ENCODE measurements at places on chromosomes 12 and 14.

DNA sequence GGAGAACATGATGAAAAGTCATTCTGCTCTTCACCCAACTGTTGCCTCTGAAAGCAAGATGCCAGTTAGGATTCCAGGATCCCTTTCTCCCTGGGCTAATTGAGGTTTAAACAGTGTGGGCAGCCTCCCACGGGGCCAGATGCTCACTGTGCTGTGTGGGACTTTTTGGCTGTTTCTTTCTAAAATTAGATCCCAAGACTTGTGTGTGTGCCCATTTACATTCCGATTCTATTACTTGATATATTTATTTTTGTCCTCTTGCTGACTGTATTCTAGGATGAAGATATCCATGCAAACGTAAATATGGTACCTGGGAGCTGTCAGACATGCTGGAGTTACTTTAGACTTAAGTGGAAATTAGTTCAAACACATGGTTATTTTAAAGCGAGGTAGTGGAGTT is 6.2 kb downstream of the IFT43 start:
- no peak for DNase-seq

- no peak for DNase-seq
These were observed 21.1 kb upstream of the FSCB start for GRCh38 chr14:44528180-44528579.

GRCh38 chr12:99087278-99087677 is 442.2 kb downstream of the APAF1 start:
- no peak for DNase-seq

- DNase-seq, result no peak
These were observed 44.4 kb upstream of the TMCC3 start for GRCh38 chr12:94694732-94695131.

DNA sequence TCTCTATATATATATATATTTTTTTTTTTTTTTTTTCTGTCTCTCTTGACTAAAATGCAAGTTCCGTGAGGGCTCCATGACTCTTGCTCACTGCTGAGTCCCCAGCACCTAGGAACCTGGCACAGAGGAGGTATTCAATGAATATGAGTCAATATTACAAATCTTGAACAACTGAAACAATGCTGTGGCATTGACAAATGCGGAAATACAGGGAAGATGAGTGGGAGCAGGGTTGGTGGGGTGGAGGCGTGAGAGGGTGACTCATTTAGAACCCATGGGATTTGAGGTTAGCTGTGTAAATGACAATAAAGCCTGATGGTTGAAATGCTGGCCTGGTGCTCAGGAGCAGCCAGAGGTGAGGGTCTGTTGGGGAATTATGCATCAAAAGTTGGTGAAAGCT is 121.7 kb upstream of the FUT8 start:
- DNase-seq, result no peak

DNA sequence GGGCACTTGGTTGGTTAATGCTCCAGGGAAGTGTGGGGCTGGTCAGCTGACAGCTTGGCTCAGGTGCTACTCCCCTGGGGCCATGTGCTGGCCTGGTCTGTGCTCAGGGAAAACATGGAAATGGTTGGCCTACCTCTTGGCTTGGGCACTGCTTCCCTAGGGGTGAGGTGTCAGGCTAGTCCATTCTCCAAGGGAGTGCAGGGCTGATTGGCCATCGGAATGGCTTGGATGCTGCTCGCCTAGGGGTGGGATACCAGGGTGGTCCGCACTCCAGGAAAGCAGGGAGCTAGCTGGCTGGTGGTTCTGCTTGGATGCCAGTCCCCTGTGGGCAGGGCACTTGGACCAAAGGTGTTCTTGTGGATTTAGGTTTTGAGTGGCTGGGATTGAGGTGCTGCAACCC is 245.7 kb downstream of the RAD51B start:
- no peak for DNase-seq

- DNase-seq, result no peak
These were observed 176.3 kb upstream of the GSC start for GRCh38 chr14:94946244-94946643.

DNA sequence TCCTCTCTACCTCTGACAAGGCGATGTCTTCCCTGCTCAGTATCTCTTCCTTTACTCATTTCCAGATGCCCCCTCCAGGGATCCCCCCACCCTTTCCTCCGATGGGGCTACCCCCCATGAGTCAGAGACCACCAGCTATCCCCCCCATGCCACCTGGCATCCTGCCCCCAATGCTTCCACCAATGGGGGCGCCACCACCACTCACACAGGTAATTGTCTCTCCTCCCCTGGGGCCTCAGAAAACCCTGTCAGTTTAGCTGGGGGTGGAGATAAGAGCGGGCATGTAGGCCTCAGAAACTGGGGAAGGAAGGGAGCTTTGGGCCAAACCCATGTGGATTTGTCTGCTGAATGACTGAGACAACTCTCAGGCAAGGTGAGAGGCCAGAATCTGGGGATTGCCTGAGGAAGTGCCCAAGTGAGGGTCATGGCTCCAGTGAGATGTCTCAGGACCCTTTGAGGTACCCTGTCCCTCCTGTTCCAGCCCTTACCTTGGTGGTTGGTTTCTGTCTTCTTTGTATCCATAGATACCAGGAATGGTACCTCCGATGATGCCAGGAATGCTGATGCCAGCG is 8.1 kb downstream of the PRPF40B start:
- DNase-seq, result no peak

DNA sequence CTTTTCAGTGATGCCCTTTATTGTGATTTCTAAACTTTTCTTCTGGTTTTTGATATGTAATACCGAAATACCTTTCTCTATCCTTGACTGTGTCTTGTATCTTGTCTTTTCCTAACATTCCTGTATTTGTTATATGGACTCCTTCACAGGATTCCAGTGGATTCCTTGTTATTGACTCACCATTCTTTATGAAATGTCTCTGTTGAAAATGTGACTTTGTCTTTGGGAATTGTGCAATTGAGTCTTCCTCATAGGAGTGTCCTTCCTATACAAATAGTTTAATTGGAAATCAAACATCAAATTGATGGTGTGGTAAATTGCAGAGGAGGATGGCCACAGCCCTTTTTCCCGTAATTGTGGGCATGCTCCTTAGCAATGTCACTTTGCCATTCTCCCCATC is 296.6 kb upstream of the KITLG start:
- no peak for DNase-seq

DNA sequence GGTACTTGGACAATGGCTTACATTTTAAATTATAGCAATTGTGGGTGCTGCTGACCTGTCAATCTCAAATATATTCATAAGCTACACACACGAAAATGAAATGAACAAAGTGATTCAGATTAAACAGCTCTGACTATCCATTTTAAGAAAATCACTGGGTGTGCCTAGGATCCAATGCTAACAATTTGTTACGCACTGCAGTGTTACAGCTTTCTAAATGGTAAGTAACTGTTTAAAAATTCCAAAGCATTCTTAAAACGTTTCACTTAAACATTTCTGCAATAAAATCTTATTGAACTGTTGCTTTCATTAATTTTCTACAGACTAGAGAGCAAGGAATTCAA is 18.9 kb downstream of the LMO3 start:
- DNase-seq, result no peak

DNA sequence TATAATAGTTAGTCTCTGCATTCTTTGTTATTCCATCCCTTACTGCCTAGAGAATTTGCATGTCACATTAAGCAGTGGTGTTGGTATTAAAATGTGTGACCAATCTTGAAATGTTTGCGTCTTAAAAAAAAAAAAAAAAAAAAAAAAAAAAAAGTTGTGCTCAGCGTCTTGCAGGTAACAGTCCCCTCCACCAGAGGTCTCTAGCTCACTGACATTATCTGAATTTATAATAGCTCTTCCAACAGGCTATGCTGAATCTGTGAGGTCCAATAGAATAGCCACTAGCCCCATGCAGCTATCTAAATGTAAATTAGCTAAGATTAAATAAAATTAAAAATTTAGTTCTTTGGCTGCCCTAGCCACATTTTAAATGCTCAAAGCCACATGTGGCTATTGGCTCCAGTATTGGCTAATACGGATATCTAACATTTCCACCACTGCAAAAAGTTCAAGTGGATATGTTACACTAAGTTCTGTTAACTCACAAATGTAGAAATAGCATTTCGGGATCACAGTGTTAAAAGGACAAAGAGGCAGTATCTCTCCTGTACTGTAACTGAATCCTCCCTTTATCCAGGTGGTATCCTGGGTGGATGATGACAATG is 28.7 kb downstream of the NKX2-8 start:
- DNase-seq, result no peak

- no peak for DNase-seq
These were observed 98.1 kb downstream of the DDHD1 start for GRCh38 chr14:53055003-53055402.

- no peak for DNase-seq
These were observed 85.5 kb downstream of the CDK17 start for GRCh38 chr12:96314723-96315122.

- DNase-seq, result no peak
These were observed 35.3 kb downstream of the MIPOL1 start for GRCh38 chr14:37232907-37233481.

DNA sequence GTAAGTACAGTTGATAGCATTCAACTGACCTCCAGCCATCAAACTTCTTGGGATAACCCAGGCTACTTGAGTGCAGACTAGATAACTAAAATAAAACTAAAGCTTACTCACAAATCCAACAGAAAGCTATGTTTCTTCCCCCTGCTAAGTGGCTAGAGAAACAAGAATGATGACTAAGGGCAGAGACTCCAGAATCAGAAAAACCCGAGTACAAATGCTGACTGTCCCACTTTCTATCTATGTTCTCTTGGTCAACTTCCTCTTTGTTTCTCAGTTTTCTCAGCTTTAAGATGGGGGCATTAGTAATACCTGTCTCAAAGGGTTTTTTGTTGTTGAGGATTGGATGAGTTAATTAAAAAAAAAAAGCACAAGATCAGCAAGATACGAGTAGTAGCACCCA is 6.1 kb upstream of the NUAK1 start:
- DNase-seq, result no peak

GRCh38 chr12:118737985-118738540 is 243.3 kb upstream of the SRRM4 start:
- no peak for DNase-seq

- DNase-seq, result no peak
These were observed 5.6 kb upstream of the RPAP3 start for GRCh38 chr12:47711448-47711847.

GRCh38 chr14:72416892-72417291 is 477.0 kb downstream of the DPF3 start:
- no peak for DNase-seq

- DNase-seq, result no peak
These were observed 56.2 kb downstream of the MIPOL1 start for GRCh38 chr14:37253905-37254304.

DNA sequence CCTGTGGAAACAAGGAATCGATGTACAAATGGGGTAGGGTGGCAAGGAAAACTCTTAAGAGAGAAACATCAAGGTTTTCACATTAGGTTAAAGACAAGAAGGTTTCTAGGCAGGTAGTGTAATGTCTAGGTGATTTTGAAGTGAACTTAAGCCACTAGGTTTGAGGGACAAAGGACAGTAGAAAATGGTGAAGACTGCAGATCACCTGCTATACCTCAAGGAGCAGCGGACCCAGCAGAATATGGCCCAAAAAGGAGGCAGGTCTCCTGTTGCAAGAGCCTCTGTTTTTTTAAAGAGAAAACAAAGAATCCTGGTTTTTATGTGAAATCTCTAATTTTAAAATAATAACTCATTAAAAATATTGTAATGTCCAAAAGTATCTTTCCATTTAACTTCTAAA is 178.1 kb downstream of the ACSS3 start:
- DNase-seq, result no peak

DNA sequence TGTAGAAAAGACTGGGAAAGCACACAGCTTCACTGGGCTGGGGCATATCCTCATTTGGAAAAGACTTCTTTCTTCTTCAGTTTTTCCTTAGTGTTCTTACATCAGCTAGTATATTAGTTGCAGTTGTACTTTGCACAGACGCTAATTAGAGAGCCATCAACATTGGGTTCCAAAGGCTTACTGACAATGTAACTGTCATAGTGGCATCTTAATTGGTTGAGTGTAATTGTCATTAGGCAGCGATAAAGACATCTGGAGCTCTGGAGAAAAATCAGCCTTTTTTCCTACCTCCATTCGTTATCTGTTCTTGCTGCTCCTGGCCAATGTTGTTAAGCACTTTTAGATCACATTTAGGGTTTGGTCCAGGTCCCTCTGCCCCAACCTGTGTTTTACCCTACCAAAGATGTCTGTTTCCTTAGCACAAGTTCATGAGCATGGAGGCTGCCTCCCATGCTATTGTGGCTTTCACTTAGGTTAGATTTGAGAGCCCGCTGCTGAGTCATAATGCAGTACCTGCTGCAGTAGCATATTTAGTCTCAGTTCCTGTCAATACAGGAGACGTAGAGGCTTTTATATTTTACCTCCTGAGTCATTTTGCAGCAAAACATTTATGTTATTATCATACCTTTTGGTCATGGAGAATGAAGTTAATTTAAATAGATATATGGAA is 49.2 kb downstream of the FBXW8 start:
- no peak for DNase-seq

DNA sequence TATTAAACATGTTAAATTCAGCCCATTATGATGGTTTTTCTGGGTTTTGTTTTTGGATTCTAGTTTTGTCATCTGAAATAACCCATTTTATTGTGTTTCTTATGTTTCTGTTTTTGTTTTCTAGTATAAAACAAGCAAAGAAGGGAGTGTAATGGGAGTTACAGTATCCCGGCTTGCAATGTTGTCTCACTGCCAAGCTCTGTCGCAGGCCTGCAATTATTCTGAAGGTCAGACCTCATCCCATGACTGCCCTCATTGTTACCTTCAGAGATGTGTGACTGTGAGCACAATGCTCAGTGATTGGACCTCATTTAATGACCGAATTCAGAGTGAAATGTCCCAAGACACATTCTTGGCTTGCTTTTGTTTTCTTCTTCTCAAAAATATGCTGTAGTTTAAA is 73.0 kb upstream of the ATF1 start:
- no peak for DNase-seq

DNA sequence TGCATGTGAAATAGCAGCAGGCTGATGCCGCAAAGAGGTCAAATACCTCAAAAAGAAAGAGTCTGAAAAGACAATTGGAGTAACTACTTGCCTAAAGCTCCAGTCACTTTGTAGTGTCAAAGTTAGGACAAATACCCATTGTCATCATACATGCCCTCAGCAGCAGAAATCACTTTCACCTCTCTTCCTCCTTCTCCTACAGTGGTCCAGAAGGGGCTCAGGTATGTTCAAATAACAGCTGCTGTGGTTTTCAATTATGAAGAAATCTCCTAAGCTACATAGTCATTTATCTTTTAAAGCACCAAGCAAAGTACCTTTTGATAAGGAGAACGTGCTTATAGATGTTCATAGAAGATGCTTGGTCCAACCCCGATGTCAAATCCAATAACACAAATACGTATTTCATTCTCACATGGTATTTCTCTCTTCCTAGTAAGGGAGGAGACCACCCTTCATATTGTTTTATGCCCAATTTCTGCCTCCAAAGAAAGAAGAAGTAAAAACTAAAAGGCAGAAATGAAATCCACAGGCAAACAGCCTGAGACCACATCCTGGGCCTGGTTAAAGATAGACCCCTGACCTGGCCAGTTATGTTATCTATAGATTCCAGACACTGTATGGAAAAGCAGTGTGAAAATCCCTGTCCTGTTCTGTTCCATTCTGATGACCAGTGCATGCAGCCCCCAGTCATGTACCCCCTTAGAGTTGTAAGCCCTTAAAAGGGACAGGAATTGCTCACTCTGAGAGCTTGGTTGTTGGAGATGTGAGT is 23.7 kb downstream of the GYS2 start:
- no peak for DNase-seq

GRCh38 chr14:37185670-37186069 is 12.1 kb upstream of the MIPOL1 start:
- no peak for DNase-seq
